ENCODE measurements at places on chromosomes 13 and 19.

- DNase-seq: no peak
These were observed 11.2 kb downstream of the MRPS12 start for GRCh38 chr19:38941979-38942378.

DNA sequence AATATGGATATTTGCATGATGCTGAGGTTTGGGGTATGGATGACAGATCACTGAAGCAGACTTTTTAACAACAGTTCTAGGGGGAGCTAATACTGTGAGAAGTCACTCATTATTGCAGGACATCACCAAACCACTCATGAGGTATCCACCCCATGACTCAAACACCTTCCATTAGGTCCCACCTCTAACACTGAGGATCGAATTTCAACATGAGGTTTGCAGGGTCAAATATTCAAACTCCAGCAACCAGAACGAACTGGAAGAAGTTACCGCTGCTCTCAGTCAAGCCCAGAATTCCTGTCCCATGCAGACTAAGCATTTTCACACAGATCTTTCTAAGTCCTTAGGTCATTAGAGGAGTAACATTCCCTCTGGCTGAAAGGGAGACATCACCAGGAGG is 758.9 kb downstream of the UQCRFS1 start:
- no peak for DNase-seq

- DNase-seq: no peak
These were observed 12.1 kb downstream of the KBTBD7 start for GRCh38 chr13:41182231-41182630.

GRCh38 chr13:97387485-97387839 is 46.5 kb upstream of the RAP2A start:
- DNase-seq: no peak

DNA sequence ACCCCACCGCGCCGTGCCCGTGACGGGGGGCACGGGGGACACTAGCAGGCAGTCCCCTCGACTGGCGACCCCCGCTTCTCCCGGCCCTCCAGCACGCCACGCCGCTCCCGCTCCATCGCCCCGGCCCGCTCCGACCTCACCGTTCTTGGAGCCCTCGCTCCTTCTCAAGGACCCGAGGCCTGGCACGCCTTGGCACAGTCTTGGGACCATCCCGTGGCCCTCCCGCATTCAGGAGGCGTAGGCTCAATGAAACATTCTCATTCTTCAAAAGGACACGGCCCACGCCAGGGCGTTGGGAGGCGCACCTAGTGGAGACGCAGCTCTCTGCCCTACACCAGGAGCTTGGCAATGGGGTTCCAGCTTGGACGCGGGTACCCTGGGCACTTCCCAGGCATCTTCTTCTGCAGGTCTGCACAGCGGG is 473 bp upstream of the CERS1 start:
- DNase-seq: no peak
